Caudate nucleus (tissue), 63 donors: ENCODE measurements at places on chromosomes 7 and 10.

DNA sequence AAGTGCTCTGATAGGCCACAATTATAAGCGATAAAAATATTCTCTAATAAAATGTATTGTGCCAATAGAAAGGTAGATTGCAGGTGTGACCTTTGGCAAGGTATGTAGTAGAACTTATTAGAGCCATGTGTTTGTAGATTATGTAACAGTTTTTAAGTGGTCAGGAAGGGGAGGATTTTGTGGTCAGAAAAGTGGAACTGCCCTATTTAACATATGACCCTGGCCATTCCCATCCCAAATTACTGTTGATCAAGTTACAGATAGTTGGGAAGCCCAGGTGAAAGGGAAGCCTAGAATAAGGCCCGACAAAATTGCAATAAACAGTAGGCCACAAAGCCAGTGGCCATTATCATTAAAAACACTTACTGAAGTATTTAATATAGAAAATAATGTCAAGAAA lies 89.2 kb downstream of the SPAG6 start:
- no peak for DNase-seq

- DNase-seq: no peak
These were observed 63.6 kb upstream of the NKX6-2 start for GRCh38 chr10:132849546-132850031.

DNA sequence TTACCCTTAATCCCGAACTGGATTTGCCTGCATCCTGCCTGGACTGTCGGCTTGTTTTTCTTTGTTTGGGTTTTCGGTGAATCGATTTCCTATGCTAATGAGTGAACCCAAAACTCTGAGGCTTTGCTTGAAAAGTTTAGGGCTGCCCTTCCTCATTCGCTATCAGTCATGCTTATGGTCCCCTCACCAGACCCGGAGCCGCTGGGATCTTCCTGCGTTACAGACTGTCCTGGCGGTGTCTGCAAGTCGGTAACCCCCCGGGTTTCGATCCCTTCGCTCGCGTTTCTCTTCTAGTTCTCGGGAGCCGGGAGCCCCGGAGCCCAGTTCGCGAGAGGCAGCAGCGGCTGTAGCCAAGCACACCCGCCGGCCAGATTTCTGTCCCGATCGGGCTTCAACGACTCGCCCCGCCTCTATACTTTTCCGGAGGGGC lies 2.2 kb downstream of the EMX2 start:
- no peak for DNase-seq

DNA sequence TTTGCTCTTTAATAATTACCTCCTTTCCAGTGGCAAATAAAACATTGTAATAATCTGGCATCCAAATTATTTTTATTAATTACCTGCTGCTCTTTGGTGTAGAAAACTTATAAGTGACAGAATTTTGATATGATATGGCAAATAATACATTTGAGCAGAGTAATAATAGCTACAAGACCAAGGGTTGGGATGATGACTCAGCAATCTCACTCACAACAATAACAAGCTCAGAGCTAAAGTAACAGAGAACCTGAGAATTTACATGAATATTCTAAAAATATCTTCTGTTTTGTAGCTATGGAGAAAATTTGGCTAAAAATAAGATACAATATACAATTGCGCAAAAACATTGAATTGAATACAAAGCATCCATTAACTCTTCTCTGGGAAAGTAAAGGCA lies 480.8 kb upstream of the COBL start:
- no peak for DNase-seq

DNA sequence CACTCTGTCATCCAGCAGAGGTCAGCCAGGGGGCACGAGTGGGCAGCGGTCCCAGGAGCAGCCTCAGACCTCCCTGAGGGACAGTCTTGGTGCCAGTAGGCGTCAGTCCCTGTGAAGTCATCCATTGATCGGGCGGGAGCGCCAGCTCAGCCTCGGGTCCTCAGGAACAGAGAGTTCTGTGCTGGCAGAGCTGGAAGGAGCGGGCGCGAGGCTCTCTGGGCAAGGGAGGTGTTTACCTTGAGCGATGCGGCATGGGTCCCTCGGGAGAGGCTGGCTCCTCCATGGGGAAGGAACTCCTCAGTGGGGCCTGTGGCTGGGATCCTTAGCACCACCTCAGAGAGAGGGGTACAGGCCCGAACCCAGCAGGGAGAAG lies 101.1 kb upstream of the PPIF start:
- DNase-seq: peak; percentile 85

DNA sequence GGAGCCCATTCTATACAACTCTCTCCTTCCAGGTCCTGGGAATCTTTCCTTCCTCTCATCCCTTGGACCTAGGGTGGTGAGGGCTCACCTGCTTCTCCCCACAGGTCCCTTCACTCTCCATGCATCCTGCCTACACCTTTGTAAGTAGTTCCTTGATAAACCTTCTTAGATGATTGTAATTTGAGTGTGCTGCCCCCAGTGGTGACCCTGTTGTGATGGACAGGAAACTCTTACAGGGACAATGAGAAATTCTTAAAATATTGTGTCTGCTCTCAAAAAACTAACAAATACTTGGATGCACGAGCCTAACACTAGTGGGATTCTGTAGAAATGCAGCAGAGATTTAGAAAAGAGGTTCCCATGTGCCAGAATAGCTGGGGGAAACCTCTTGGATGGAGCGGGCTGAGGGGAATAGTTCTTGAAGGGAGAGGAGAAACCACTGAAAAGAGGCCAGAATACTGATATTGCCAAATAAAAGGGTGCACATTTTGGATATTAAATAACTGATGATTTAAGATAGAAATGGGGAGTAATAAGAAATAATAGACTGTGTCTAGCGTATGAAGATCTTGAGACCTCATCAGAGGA lies 6.7 kb upstream of the PAXIP1 start:
- DNase-seq: no peak

- no peak for DNase-seq
These were observed 8.0 kb downstream of the SAR1A start for GRCh38 chr10:70162151-70162891.

GRCh38 chr7:99184532-99185218 lies 23.2 kb downstream of the KPNA7 start:
- no peak for DNase-seq

DNA sequence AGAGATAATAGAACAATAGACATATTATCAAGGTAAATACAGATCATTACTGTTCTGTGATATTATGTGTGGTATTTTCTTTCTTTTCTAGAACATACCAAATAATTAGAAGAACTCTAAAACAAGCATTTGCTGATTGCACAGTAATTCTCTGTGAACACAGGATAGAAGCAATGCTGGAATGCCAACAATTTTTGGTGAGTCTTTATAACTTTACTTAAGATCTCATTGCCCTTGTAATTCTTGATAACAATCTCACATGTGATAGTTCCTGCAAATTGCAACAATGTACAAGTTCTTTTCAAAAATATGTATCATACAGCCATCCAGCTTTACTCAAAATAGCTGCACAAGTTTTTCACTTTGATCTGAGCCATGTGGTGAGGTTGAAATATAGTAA lies 185.5 kb downstream of the CFTR start:
- no peak for DNase-seq

GRCh38 chr10:94193466-94193924 lies 169.2 kb downstream of the NOC3L start:
- DNase-seq: no peak

DNA sequence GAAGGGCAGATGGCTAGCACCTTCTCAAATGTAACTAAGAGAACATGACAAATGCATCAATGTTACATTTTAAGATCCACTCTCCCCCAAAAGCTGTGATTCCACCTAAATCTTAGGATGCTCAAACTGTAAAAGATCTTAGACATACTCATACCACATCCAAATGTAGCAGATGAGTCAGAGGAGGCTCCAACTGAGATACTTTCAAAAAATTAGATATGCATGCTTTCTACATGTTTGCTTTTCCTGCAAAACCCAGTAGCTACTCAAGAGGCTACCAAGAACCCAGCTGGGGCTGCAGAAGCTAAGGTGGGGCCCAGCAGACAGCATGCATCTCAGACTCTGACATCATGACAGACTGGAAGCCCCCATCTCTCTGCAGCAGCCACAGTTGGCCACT lies 31.4 kb upstream of the FRMD4A start:
- no peak for DNase-seq

- DNase-seq: no peak
These were observed 2.7 kb upstream of the PGAM2 start for GRCh38 chr7:44068054-44068453.

DNA sequence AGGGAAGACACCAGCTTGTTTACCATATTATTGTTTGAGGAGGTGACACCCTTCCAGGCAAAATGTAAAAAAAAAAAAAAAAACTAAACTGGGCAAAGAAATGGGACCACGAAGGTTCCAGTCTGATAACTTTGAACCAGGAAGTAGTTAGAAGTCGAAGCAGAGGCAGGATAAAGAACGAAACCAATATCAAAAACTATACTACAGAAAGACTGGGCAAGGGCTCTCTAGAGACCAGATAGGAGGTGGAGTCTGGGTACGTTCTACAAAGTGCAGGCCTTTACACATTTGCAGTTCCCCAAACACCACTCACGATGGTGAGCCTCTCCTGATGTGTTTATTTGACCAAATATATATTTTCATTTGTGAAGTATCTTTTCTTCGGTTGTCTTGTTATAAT lies 125.7 kb upstream of the CDK1 start:
- no peak for DNase-seq

DNA sequence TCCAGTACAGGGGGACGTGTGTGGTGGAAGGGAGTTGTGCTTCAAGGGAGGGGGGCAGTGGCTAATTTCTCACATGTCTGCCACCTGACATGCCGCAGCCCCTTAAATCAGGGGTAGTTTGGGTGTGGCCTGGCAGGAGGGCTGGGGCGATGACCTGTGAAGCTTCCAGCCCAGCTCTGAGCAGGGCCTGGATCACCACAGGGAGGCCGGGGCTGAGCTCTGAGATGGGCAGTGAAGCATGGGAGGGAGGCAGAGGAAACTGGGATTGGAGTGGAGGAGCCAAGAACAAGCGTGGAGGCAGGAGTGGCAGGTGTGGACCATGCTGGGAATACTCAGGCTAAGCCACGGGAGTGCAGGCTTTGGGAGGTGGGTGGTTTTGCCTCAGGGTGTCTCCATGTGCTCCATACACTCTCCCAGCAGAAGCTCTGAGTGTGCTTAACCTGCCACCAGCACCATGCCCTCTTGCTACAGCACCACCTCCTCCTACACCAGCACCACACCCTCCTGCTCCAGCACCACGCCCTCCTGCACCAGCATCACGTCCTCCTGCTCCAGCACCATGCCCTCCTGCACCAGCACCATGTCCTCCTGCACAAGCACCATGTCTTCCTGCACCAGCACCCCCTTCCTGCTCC lies 99.3 kb upstream of the SHH start:
- no peak for DNase-seq

DNA sequence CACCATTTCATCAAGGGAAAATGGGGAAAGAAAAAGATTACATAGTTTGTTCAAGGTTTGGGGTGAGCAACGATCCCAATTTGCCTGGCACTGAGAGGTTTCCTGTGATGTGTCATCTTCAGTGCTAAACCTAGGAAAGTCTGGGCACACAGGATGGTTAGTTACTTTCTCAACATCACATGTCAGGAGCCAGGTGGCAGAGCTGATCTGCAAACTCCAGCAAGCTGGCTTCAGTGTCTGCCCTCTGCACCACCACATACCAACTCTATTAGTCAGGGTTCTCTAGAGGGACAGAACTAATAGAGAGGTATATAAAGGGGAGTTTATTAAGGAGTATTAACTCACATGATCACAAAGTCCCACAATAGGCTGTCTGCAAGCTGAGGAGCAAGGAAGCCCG lies 11.3 kb downstream of the ADAM12 start:
- no peak for DNase-seq

DNA sequence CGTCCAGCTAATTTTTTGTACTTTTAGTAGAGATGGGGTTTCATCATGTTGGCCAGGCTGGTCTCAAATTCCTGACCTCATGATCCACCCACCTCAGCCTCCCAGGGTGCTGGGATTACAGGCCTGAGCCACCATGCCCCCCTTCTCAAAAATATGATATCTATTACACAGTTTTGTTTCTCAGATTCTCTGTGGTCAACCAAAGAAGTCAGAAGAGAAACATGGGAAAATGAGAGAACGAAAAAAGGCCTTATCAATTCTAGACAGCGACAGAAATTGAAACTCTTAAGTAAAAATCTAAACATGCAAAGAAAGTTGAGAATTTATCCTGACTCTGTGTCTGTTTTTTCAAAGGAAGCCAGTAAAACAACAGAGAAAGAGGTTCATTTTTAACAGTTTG lies 283.8 kb upstream of the PLXDC2 start:
- DNase-seq: no peak

GRCh38 chr7:99409192-99409572 lies 413 bp downstream of the BUD31 start:
- peak; percentile 34 for DNase-seq

DNA sequence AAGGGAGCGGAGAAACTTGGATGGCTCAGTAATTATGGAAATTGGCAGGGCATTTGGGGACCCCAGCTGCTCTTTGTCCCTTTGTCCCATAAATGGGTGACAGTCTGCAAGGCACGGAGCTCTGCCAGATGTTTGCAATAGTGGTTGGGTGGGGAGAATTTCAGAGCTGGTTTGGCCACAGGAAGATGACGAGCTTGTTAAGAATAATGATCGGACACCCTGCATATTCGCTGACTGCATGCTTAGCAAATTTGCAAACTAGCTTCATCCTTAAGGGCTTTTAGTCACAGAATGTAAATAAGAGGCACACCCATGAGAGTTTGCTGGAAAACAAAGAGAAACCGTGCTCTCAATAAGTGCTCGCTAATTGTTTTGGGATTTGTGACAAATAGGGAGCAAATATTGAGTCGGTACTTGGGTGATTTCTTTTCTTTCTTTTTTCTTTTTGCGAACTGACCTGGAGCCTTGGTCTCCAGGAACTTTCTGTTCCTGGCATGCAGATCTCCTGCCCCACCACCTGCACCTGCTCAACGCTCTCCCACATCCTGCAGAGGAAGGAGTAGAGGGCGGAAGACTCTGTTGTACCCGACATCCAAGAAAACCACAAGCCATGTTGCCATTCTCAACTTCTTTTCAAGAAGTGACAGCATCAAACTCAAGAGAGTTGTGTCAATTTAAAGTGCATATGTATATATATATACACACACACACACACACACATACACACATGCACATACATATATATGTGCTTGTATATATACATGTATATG lies 238.9 kb downstream of the CAMK1D start:
- DNase-seq: no peak

- DNase-seq: no peak
These were observed 155.6 kb upstream of the ADO start for GRCh38 chr10:62648921-62649320.

DNA sequence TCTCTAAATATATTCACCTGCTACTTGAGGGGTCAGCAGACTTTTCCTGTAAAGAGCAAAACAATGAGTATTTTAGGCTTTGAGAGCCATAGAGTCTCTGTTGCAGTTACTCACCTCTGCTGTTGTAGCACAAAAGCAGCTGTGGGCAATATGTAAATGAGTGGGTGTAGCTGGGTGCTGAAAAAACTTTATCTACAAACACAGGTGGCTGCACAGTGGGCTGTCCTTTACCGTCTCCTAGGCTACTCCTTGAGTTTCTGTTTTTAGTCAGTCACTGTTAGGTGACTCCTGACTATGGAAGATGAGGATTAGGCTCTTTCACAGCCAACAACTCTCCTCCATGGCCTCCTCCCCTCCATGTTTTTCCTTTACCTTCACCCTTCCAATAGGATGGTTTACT lies 286.1 kb upstream of the C7orf33 start:
- DNase-seq: no peak
